ENCODE measurements at places on chromosomes 2 and 18.
A peak's percentile ranks its signal among the peaks of the same experiment; 100 is the strongest.

- no peak for DNase-seq
Observed at GRCh38 chr2:233605680-233606079, 11.8 kb upstream of the UGT1A8 start.

GRCh38 chr2:53111406-53111805 is 656.2 kb upstream of the CHAC2 start:
- no peak for DNase-seq

DNA sequence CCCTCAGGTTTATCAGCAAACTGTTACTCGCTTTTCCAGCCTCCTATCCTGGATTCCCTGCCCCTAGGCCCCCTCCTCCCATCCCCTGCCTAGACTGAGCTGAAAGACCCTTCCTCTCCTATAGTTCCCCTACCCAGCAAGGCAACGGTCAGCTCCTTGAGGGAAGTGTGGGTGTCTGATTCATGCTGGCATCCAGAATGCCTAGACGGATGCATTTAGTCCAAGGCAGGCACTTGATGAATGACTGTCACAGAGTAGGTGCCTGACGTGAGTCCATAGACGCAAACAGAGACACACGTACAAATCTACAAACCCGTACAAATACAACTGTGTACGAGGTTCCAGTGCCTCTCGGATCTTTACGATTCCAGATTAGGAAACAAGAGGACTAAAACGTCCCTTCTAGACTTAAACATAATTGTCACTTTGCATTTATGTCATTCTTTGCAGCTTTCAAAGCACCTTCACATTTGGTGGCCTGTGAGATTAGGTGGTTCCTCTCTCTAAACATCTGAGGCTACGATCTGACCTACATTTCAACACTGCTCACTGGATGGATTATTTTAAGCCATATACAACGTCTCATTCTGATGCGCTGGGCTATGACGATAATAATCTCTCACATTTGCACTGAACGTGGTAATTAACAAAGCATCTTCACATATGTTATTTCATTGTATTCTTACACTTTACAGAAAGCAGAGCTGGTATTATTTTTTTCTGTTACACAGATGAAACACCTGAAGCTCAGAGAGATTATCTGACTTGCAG is 36.7 kb downstream of the DNMT3A start:
- DNase-seq: no peak

- no peak for DNase-seq
Observed at GRCh38 chr2:146246002-146246735, 1598.7 kb upstream of the ACVR2A start.

DNA sequence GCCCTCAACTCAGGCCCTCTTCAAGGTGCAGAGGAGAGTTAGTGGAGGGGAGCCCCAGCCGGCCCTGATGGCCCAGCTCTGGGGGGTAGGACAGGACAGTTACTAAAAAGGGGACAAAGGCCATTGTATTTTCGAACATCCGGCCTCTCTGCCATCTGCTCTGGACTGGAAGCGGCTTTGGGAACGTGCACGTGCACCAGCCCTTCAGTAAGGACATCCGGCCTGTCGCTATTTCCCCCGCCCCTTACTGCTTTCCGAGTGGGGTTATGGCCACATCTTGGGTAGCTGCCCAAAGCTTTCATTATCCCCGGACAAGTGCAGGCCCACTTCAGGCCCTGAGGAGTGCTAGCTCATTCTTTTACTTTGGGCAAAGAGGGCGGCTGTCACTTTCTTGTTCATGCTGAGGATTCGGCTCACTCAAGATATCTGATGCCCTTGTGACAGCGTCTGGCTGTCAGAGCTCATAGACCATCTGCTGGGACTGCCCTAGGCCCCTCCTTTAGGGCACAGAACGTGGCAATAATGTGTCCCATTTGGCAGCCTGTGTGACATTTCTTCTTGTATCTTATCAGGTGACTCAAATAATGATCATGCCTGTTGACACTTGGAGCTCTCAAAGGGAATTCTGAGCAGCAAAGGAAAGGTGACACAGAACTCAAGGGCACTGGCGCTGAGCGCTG is 17.5 kb downstream of the SLC4A3 start:
- DNase-seq: no peak

DNA sequence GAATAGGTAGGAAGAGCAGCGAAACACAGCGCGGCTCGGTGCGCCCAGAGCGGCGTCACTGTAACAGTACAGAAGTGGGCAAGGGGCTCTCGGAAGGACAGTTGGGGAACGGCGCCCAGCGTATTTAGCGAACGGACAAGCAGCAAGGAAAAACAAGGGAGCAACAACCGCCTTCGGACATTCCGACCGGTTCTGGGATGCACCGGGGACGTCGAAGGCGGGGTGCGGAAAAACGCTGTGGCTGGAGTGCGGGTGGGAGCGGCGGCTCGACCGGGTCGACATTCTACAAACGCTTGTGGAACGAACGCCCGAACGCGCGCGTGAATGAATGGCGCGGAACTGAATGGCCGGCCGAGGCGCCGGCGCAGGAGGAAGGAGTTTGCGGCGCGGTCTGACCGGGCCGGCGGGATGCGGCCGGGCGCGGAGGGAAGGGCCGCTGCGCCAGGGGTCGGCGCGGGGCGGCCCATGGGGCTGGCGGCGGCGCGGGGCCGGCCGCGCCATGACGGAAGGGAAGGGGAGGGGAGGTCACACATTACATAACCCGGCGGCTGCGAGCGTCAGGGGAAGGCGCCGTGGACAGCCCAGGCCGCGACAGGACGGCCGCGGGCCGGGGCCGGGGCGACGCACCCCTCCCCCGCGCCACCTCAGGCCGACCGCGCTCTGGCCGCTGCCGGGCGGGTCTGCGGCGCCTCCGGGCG is 605 bp downstream of the REV1 start:
- DNase-seq: no peak

DNA sequence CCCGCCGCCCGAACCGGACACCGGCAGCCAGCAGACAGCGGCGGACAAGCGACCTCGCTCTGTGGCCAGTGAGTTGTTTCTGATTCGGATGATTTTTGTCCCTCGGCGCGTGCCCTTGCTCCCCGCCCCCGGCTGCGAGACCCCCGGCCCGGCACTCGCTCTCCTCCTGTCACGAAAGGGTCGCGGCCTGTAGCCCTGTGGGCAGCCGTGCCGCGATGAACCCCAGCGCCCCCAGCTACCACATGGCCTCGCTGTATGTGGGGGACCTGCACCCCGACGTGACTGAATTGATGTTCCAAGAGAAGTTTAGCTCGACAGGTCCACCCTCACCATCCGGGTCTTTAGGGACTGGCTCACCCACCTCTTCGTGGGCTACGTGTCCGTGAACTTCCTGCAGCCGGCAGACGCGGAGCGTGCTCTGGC is 1257.5 kb upstream of the ACVR2A start:
- no peak for DNase-seq

GRCh38 chr2:179536185-179536584 is 271.6 kb upstream of the SESTD1 start:
- no peak for DNase-seq

DNA sequence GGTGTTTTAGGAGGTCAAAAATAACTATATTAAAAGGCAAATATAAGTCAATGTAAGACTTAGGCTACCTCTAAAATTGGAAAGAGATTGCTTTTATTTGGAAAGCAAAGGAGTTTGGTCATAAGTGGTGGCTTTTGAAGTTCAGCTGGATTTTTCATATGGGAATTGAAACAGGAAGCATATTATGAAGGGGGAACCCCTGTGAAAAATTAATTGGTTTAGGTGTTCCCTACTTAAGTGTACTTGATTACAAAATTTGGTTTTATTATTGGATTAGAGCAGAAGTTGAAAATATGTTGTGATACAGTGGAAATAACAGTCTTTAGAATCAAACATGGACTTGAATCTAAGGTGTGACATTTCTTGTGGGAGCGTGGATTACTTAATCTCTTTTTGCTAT is 121.4 kb upstream of the TTC27 start:
- no peak for DNase-seq

DNA sequence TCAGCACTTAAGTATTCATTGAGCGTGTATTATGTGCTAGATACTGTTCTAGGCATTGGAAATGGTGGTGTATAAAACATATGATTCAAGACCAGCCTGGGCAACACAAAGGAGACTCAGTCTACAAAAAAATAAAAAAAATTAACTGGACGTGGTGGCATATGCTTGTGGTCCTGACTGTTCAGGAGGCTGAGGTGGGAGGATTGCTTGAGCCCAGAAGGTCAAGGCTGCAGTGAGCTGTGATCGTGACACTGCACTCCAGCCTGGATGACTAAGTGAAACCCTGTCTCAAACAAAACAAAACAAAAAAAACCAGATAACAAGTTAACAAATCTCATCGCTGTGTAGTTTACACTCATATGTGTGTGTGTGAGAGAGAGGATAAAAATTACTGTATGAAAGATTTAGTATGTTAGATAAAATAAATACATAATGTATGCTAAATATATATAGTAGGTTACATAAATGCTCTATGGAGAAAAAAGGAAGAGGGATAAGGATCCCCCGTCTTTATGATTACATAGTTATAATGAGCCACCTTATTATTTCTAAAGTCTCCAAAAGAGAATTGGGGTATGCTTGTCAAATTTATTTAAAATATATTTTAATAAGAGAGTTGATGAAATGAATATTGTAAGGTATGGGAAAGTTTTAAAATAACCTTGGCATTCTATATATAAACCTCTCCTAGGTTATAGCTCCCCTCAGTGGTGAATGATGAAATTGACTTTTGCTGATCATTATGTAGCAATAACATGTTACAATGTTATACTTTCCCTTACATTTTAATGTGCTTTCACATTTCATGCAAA is 69.2 kb downstream of the EHBP1 start:
- peak; percentile 29 for DNase-seq

DNA sequence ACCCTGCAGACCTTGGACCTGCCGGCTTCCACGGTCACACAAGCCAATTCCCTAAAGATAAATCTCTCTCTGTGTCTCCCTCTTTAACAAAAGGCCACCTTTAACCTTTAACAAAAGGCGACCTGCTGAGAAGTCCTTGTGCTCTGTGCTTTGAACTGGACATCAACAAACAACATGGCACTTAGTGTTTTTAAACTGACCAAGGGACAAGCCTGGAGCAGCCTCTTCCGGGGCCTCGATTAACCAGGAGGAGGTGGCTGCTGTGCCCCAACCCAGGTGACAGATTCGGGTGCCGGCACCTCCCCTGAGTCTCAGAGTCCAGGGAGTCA is 135.3 kb downstream of the RTP5 start:
- no peak for DNase-seq

DNA sequence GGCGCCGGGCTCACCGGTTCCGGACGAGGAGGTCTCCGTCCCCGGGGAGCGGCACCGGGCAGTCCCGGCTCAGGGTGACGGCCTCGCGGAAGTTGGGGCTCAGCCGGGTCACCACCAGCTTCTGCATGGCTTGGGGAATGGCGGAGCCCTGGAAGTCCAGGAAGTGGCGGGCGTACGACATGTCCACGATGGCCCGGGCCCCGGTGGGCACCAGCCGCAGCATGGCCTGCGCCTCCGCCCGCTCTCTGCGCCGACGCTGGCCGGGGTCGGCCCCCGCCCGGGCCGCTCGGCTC is 157 bp downstream of the PTGR3 start:
- no peak for DNase-seq

Measured in NCI-H187 (cell line).